ENCODE measurements at places on chromosomes 3 and 15. TPM values are rescaled to one million over a fixed set of nuclear protein-coding genes. Genes with fewer than 3 reads are reported as not detected.

Gene COPG1
- 110 TPM for total RNA-seq

Gene KLF15
- total RNA-seq: 12.1 TPM

Gene FYCO1
- total RNA-seq: 73.2 TPM

Gene KBTBD13
- 2.6 TPM for total RNA-seq

Gene GOLGA6L10
- 4.1 TPM for total RNA-seq

Gene CHDH
- total RNA-seq: 2.6 TPM

Gene MITF
- 28.8 TPM for total RNA-seq

Gene LRRC31
- not detected for total RNA-seq

Gene LCTL
- total RNA-seq: not detected

Gene PLA2G4E
- total RNA-seq: 1.9 TPM

Gene SH2D7
- total RNA-seq: not detected

Gene WDR93
- not detected for total RNA-seq

Gene C3orf33
- 9.9 TPM for total RNA-seq
